Stimulated activated CD4-positive, alpha-beta T cell treated with anti-CD3 and anti-CD28 coated beads, TNF-alpha, amount 100 ng/mL, for 48 hours (primary cell): ENCODE measurements at places on chromosomes 7 and 10.

GRCh38 chr7:25565002-25565401, 336.7 kb upstream of the NPVF start:
- DNase-seq = no peak

- DNase-seq = no peak
These were observed 125.0 kb downstream of the SNX13 start for GRCh38 chr7:17815318-17815717.

- DNase-seq = no peak
These were observed 204.9 kb upstream of the PTER start for GRCh38 chr10:16231734-16232435.

DNA sequence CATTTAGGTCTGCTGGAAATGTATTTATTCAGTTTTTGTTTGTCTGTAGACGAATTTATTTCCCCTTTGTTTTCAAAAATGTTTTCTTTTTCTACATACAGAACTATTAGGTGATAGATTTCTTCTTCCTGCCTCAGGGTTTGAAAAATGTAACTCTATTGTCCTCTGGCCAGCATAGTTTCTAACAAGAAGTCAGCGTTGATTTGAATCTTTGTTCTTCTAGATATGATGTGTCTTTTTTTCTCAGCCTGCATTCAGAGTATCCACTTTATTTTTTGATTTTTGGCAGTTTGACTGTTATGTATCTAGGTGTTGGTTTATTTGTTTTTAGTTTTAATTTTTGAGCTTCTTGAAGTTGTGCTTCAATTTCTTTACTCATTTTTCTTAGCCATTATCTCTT, 7.5 kb upstream of the OR2F1 start:
- no peak for DNase-seq

- DNase-seq = no peak
These were observed 54.2 kb downstream of the DLG5 start for GRCh38 chr10:77872151-77872946.

DNA sequence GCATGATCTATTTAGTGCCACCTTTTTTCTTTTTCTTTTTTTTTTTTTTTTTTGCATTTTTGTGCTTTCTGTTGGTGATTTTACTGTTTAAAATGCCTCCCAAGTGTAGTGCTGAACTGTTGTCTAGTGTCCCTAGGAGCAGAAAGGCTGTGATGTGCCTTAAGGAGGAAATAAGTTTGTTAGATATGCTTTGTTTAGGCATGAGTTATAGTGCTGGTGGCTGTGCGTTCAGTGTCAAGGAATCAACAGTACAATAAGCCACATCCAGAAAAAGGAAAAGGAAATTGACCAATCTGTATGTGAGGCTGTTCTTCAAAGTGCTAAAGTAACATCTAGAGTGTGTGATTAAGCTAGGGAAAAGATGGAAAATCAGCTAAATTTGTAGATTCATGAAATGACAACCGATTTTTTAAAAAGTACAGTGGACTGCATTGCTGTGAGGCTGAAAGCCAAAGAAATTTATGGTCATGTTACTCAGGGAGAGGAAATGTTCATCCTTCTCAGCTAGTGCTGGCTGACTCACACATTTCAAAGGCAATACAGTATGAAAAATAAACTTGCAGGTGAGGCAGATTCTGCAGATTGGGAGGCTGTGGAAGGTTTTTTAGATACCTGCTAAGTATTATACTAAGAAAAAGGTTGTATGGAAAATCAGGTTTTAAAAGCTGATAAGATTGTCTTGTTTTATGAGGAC, 122.7 kb upstream of the ADCY1 start:
- no peak for DNase-seq

DNA sequence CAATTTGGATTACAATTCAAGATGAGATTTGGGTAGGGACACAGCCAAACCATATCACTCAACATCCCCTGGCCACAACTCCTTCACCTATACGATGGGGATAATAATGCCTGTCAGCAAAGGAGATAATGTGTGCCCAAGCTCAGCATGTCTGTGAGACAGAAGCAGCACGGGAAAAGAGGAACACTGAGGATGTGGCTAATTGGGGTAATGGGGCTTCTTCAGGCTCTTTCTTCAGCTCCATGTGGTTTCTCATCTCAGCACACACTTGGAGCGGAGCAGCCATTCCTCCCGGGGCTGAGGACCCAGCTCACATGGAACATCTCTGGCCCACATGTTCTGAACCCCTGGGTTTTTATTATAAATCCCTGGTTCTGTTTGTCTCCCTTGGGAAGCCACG, 136.0 kb upstream of the NAMPT start:
- no peak for DNase-seq

GRCh38 chr10:100866010-100866409, 46.8 kb upstream of the SLF2 start:
- DNase-seq = no peak

DNA sequence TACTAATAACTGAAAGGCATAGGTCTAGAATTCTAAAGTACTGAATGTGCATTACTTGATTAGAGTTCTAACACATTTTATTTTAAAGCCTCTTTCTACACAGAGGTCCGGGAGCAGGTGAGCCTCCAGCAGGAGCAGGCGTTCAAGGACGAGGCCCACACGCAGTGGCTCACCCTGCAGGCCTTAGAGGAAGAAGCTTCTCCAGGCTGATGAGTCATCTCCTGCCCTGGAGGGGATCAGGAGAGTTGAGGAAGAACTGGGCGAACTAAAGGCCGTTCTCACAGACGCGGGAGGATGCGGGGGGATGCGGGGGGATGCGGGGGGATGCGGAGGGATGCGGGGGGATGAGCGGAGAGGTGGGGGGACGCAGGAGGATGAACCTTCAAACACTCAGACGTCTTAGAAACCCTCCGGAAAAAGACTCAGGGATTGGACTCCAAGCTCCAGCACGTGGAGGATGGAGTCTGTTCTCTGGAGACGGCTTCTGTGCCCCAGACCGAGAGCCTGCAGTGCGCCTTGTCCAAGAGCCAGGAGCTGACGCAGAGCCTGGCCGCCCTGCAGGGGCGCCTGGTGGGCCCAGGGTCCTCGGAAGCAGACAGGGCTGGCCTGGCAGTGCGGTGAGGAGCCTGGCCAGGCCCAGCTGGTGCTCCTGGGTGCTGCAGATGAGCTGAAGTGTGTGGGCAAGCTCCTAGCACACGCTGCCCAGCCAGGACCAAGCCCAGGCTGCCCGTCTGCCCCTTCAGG, 433.7 kb upstream of the TPK1 start:
- DNase-seq = no peak

DNA sequence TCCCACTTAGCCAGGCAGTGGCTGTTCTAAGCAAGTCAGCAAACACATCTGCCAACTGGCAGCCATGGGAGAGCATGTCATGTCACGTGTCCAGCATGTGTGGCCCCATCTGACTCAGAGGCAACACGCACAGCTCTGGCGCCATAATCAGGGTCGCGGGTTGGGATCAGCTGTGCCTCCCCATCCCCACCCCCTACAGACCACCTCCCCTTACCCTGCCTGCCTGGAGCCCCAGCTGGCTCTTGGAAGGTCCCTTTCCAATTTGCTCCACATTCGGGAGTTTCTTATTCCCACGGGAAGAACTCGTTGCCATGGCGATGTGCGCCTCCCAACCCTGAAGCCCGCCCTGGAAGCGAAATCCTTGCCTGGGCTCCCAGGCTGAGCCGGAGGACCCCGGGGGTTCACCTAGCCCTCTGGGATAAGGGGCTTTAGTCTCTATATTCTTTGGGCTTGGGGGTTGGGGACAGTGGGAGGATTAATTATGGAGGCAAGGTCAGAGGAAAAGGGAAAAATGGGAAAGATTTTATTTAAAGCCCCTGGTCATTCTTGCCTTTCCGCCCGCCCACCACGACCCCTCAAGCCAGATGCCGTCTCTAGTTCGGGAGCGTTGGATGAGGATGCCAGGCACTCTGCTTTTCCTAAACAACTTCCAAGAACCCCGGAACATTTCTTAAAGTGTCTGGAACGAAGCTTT, 283.7 kb downstream of the ZEB1 start:
- no peak for DNase-seq

DNA sequence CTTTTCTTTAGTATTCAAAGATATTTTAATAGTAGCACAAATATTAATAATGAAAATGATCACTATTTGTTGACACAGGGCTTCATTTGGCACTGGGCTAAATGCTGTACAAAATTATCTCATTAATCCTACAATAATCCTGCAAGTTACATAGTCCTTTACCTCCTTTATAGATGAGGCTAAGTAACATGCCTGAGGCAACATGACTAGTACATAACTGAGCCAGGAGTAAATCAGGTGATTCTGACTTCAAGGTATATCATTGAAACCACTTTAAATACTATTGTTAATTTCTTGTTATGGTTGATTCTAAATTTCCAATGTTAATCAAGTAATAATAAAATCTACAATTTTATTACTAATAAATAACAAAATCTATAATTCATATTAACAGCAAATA, 39.8 kb downstream of the SEM1 start:
- no peak for DNase-seq

DNA sequence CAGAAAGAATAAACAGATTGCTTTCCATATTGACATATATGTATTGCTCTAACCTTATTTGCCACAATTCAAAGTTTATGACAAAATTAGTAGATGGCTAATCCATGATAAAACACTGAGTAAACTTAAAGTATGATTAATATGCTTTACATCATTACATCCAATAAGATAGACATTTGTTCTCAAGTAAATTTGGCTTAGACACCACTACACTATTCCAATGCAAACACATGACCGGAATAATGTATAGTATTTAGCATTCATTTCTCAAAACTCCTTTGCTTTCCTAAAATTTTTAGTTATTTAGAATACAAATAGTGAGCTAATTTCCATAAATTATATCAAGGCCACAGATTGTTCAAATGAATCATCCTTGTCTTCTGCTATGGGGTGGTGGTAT, 20.2 kb downstream of the SEM1 start:
- DNase-seq = no peak

- peak; percentile 12 for DNase-seq
These were observed 11.5 kb downstream of the C10orf71 start for GRCh38 chr10:49310460-49310859.

GRCh38 chr10:12782537-12782936, 219.0 kb downstream of the CCDC3 start:
- peak; percentile 8 for DNase-seq

DNA sequence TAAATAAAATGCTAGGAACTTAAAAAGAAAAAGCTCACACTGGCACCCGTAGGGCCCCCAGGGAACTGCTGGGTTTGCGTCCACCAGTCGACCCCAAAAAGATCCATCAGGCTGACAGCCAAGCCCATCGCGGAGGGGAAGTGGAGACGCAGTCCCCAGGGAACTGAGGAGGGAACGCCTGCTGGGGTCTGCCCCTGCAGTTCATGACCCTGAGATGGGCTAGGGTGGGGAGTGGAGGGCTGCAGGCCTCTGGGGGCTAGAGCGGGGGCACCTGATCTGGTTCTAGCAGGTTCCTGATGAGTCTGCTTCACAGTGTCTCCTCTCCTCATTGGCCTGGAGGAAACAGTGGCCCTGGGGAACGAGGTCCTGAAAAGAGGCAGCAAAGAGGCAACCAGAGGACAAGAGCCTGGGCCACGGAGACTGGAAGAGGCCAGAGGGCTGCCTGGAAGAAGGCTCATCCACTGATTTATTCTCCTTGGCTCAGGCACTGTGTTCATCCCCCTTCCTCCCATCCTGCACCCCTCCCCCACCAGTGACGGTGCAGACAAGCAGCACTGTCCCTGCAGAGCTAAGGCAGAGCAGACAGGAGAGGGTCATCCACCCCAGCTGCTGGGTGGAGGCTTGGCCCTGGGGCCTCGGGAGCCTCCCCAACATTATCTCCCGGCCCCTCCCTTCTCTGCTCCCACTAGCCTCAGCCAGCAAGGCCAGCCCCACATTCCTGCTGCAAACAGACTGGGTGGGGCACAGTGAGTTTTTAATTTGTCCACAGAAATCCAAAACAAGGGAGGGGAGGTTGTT, 24.7 kb upstream of the HSPA12A start:
- DNase-seq = no peak

DNA sequence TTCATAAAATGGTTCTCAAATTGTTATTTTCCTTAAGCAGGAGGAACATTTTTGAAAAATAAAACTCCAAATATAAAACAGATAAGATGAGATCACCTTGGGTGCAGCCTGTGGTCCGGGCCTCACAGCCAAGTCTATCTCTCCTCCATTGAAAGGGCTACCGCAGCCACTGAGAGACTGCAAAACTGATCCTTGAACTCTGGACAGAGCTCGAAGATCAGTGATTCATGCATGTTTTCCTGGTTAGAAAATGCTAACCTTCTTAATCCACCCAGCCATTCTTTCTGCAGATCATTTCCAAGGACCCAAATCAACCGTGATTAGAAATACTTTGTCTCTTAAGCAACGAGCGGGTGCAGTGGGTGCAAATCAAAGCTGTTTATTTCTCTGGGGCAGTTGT, 378.8 kb downstream of the PLXDC2 start:
- DNase-seq = no peak

DNA sequence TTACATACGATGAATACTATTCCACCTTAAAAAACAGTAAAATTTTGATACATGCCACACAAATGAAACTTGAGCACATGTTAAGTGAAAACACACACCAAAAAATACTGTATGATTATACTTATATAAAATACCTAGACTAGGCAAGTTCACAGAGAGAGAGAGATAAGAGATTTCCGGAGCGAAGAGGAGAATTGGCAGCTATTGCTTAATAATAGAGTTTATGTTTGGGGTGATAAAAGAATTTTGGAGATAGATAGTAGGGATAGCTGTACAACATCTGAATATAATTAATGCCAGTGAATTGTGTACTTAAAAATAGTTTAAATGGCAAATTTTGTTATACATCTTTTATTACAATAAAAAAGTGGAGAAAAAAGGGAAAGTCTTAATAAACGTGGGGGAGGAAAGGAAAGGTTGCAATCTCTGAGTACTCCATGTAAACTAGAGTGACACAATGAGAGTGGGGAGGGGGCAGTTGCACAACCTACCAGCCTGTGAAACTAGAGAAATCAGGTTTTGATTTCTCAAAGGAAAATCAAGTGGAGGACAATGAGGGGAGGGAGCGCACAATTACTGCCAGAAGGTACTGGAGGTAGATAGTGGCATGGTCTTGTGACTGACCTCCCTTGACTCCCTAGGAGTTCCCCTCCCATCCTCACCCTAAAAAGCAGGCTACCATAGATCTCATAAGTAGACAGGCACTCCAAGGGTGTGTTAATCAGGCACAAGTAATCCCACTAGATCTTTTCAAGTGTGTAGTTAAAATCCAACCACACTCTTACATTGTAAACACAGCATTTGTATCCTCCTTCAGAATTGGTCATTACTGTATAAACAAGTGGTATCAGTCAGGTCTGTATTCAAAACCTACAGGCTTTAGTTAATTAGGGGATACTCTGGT, 31.6 kb upstream of the ANK3 start:
- no peak for DNase-seq

- DNase-seq = no peak
These were observed 12.8 kb downstream of the ZMIZ2 start for GRCh38 chr7:44761207-44762161.
